ENCODE measurements at places on chromosomes 13 and 19. TPM values are rescaled to one million over a fixed set of nuclear protein-coding genes. Genes with fewer than 3 reads are reported as not detected.

LIN37 gene
- 11.4 TPM for total RNA-seq

OR4F17 gene
- not detected for total RNA-seq

PSG11 gene
- total RNA-seq = not detected

TNFAIP8L1 gene
- total RNA-seq = 25.7 TPM

DNA sequence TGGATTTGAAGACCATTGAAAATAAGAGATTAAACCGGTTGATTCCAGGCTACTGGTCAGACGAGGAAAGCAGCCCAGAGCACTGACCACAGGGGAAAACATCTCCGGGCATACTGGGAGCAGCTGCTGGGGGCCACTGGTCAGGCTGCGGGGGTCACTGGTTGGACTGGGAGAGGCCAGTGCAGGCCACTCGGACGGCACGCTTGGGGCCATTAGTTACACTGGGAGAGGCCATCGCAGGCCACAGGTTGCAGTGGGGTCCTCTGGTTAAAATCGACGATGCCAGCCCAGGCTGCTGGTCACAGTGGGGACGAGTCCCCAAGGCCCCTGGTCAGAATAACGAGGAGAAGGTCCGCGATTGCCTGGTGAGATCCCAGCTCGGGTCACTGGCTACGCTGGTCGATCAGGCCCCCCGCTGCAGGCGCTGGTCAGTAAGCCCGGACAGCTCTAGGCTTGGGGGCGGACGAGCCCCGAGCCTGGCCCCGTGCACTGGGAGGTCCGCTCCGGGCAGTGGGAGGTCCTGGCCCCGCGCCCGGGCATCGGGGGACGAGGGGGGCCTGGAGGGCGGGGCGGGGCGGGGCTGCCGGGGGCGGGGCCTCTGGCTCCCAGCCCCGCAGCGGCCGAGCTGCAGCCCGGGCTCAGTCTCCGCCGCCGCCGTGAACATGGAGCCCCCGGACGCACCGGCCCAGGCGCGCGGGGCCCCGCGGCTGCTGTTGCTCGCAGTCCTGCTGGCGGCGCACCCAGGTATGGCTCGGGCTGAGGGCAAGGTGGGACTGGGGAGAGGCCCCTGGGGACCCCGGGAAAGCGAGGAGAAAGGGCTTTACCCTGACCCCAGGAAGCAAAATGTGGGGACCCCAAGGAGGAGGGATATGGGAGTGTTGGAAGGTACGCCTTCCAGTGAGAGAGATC, at the start of gene BCAM:
TSS of gene BCAM (plus strand) at position 641 of the 909 bp plus-strand sequence. CDS start at position 663, 22 bp downstream.
- peak within 1 kb of the TSS; percentile 49 for H3K4me3 ChIP-seq
- H3K4me1 ChIP-seq = no peaks in the 10 kb centered on the region
- no peaks in the 10 kb centered on the region for H3K36me3 ChIP-seq
- peaks cover 21% of the 10 kb centered on the region for H3K27me3 ChIP-seq

GRCh38 chr19:28377077-28377476, 835.9 kb downstream of the UQCRFS1 start:
- no peak overlapping the region for H3K27ac ChIP-seq
- no peak overlapping the region for H3K4me3 ChIP-seq
- no peak for DNase-seq
- H3K36me3 ChIP-seq = no peaks in the 10 kb centered on the region
- no peaks in the 10 kb centered on the region for H3K4me1 ChIP-seq

ADAMTSL5 gene
- total RNA-seq = 5.5 TPM

DNA sequence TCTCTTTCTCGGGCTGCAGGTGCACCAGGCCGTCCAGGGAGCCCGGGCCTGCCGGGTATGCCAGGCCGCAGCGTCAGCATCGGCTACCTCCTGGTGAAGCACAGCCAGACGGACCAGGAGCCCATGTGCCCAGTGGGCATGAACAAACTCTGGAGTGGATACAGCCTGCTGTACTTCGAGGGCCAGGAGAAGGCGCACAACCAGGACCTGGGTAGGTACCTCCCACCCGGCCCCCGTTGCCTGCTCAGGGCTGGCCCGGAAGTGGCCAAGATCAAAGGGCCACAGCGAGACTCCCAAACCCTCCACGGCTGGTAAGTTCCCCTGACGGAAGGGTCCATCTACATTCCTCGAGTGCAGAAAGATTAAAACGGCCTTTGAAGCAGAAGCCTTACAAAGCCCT, 55.1 kb downstream of the RAB20 start:
- H3K4me1 ChIP-seq = no peaks in the 10 kb centered on the region
- H3K4me3 ChIP-seq = no peak overlapping the region
- no peak for DNase-seq
- H3K36me3 ChIP-seq = no peaks in the 10 kb centered on the region

MYO1F gene
- total RNA-seq = 54.1 TPM

- H3K27ac ChIP-seq = no peak overlapping the region
- H3K36me3 ChIP-seq = no peaks in the 10 kb centered on the region
- peaks cover 14% of the 10 kb centered on the region for H3K4me1 ChIP-seq
- H3K27me3 ChIP-seq = peaks cover 12% of the 10 kb centered on the region
- no peak for DNase-seq
These were observed 1.6 kb downstream of the REEP6 start for GRCh38 chr19:1492474-1493006.

DNA sequence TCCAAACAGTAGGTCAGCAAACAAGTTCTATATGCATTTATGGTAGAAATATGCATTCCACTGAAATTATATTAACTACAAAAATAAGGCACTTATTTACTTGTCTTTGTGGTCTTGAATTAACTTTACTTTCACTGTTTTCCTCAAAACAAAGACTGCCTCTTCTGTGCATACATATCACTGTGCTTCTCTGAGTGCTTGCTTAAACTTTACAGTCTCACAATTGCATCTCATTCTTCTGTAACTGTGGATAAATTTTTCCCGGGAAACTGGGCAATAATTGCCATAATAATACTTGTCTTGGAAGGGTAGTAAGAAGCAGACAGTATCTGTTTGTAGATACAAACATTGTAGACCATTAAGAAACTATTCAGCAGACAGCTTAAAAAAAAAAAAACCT, 38.4 kb downstream of the EFNB2 start:
- no peak for DNase-seq
- no peaks in the 10 kb centered on the region for H3K36me3 ChIP-seq
- H3K27me3 ChIP-seq = peaks cover 70% of the 10 kb centered on the region
- H3K4me3 ChIP-seq = no peak overlapping the region
- peaks cover 13% of the 10 kb centered on the region for H3K4me1 ChIP-seq

PTGIR gene
- 47.1 TPM for total RNA-seq

GRCh38 chr13:82833923-82834322, 1048.4 kb downstream of the SLITRK1 start:
- no peaks in the 10 kb centered on the region for H3K4me1 ChIP-seq
- no peaks in the 10 kb centered on the region for H3K27me3 ChIP-seq
- no peak overlapping the region for H3K27ac ChIP-seq
- no peak overlapping the region for H3K4me3 ChIP-seq

DNA sequence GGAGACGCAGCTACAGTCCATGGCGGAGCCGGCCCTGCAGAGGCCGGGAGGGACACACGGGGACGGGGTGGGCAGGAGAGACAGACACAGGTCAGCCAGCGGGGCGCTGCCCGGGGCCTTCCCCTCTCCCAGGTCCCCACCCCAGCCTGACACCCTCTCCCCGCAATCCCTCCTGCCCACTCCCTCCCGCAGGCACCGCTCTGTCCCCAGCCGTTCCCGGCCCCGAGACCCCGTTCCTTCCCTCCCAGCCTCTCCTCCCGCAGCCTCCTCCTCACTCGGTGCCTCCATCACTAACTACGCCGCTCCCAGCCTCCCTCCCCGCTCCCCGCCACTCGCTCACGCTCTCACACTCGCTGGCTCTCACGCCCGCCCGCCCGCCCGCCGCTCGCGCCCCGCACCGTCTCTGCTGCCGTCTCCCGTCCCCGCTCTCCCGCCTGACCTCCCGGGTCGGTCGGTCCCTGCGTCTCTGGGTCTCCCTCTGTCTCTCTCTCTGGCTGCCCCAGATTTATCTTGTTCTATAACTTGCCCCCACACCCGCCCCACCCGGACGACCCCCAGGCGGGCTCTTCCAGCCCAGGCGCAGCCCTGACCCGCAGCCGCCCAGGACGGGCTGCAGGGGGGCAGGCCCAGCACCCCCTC, 15.2 kb downstream of the ERFL start:
- peaks cover 37% of the 10 kb centered on the region for H3K4me1 ChIP-seq
- peak; percentile 44 for DNase-seq
- no peak overlapping the region for H3K27ac ChIP-seq
- H3K36me3 ChIP-seq = no peaks in the 10 kb centered on the region
- H3K4me3 ChIP-seq = peak overlapping the region; percentile 29

FFAR3 gene
- total RNA-seq = 6.6 TPM

DNA sequence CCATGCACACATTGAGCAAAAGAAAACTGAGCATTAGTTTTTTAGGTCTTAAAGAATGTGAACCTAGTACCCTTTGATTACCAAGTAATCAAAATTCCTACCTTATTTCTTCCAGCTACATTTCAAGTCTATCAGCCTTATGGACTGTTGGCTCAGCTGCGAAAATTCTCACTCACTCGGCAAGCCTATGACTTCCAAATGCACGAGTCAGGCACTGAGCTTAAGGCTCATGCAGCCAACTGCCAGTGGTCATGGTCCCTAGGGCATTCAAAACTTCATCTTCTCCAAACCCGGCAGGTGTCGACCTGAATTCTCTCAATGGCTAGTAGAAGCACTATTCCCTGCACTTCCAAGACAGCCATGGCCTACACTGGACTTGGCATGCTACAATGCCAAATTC, 41.2 kb downstream of the RUBCNL start:
- H3K4me1 ChIP-seq = peaks cover 24% of the 10 kb centered on the region
- no peak overlapping the region for H3K27ac ChIP-seq
- no peak overlapping the region for H3K4me3 ChIP-seq
- H3K36me3 ChIP-seq = peaks cover 3% of the 10 kb centered on the region

- H3K4me3 ChIP-seq = peak overlapping the region; percentile 98
- H3K36me3 ChIP-seq = peaks cover 22% of the 10 kb centered on the region
- DNase-seq = no peak
- peak overlapping the region; percentile 94 for H3K27ac ChIP-seq
- no peaks in the 10 kb centered on the region for H3K27me3 ChIP-seq
These were observed 486 bp downstream of the ZNF808 start for GRCh38 chr19:52527956-52528351.

- peaks cover 21% of the 10 kb centered on the region for H3K27me3 ChIP-seq
- no peaks in the 10 kb centered on the region for H3K36me3 ChIP-seq
- H3K27ac ChIP-seq = no peak overlapping the region
- no peak for DNase-seq
These were observed 57.7 kb downstream of the ING1 start for GRCh38 chr13:110771194-110771593.

USHBP1 gene
- total RNA-seq = 0.46 TPM

RASAL3 gene
- total RNA-seq = 128 TPM

NUP58 gene
- 96.6 TPM for total RNA-seq

DNA sequence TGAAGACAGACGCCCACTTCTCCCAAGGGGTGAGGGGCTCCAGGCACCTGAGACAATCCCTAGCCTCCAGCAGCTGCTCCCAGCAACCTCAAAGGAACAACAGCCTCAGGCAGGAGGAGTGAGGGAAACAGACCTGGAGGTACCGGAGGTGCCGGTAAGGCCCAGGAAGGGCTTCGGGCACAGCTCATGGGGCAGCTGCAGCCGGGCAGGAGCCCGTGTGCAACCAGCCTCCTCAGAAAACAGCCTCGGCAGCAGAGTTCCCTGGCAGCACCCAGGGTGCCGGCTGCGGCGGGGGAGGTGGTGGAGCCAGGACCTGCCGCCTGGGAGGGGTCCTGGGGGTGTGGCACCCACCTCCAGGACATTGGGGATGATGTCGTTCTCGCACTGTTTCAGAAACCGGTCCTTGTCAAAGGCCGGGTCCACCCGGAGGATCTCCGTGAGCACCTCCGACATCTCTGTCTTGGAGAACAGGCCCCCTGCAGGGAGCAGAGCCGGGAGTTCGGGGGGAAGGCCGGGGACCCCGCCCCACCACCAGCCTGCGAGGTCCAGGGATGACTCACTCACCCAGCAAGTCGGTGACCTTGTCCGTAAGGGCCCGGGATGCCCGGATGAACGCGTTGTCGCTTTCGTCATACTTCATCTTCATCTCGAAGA, 6.5 kb upstream of the CTXN1 start:
- DNase-seq = no peak
- H3K36me3 ChIP-seq = peaks cover 8% of the 10 kb centered on the region
- no peak overlapping the region for H3K4me3 ChIP-seq
- H3K27ac ChIP-seq = no peak overlapping the region

- no peaks in the 10 kb centered on the region for H3K27me3 ChIP-seq
- H3K4me1 ChIP-seq = peaks cover 53% of the 10 kb centered on the region
- peak overlapping the region; percentile 98 for H3K27ac ChIP-seq
These were observed 22.3 kb downstream of the IER2 start for GRCh38 chr19:13172346-13173138.

GRCh38 chr19:37691881-37692504, 27.6 kb downstream of the ZNF607 start:
- peak; percentile 85 for DNase-seq
- peak overlapping the region; percentile 94 for H3K27ac ChIP-seq
- H3K36me3 ChIP-seq = peaks cover 13% of the 10 kb centered on the region
- peaks cover 19% of the 10 kb centered on the region for H3K4me1 ChIP-seq
- H3K27me3 ChIP-seq = no peaks in the 10 kb centered on the region

DNA sequence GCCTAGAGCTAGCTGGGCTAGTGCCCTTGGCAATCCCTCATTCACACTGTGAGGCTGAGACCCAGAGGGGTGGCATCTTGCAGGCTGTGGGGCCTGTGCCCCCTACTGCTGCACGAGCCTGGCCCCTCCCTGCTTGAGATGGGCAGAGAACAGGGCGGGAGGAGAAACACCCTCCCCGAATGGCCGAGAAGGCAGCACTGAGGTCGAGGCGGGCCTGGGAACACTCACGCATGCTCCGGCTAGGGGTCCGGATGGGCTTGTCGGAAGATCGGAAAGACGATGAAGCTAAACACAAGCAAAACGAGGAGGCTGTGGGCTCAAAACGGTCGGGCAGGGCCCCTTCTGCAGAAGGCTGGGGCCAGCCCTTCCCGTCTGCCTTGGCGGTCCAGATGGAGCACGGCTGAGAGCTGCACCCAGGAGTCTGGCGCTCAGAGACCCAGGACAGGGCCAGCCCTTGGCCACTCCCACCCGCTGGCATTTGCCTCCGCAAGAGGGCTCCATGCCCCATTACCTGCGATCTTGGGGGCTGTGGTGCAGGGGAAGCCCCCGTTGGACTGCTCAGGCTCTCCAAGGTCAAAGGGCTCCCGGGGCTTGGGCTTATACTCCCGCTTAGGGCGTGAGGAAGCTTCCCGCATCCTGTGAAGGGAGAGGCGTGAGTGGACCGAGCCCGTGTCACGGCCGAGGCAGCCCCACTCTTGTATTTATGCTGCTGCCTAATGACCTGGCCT, 18.9 kb downstream of the MPND start:
- H3K27me3 ChIP-seq = no peaks in the 10 kb centered on the region
- H3K4me3 ChIP-seq = no peak overlapping the region
- H3K36me3 ChIP-seq = peaks cover 5% of the 10 kb centered on the region
- no peaks in the 10 kb centered on the region for H3K4me1 ChIP-seq
- no peak for DNase-seq
- H3K27ac ChIP-seq = no peak overlapping the region

SPRY2 gene
- 0.21 TPM for total RNA-seq

DNA sequence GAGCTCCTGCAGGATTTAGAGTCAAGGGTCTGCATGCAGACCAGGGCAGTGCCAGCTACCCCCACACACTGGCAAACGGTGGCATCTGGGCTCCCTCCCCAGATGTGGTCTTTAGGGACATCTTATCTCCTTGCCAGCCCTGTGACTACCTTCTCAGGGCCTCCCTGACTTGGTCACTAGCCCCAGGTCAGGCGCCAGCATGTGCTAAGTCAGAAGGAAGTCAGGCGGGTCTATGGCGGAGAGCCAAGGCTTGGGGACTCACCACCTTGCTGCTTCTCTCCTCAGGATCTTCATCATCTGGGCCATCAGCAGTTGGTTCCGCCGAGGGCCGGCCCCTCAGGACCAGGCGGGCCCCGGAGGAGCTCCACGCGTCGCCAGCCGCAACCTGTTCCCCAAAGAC, 17.6 kb downstream of the CLPTM1 start:
- DNase-seq = no peak
- H3K4me3 ChIP-seq = no peak overlapping the region
- no peak overlapping the region for H3K27ac ChIP-seq
- no peaks in the 10 kb centered on the region for H3K27me3 ChIP-seq

CCNE1 gene
- total RNA-seq = 39.3 TPM
